ENCODE measurements at places on chromosomes 16 and 17. TPM values are rescaled to one million over a fixed set of nuclear protein-coding genes. Genes with fewer than 3 reads are reported as not detected.
A peak's percentile ranks its signal among the peaks of the same experiment; 100 is the strongest.

TMEM92 gene
- total RNA-seq = 73.6 TPM

OR2C1 gene
- not detected for total RNA-seq

CCDC78 gene
- total RNA-seq = 8.5 TPM

DNA sequence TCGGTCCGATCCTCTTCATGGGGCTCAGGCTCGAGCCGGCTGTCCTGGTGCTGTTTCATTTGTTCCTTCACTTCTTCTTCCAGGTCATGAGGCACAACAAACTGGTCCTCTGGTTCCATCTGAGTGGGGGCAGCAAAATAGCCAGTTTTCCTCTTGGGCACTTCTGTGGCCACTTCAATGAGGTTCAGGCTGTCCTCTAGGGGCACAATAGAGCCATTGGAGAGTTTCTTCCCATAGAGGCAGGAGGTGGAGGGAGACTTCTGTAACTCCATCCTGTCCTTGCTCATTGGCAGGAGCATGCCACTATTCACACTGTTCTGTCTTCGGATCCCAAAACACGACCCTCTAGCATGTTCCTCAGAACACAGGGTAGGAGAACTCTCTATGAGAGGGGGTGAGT is 22.9 kb downstream of the MARVELD3 start:
- peak; percentile 69 for DNase-seq

MXRA7 gene
- total RNA-seq = 62.0 TPM

GRCh38 chr17:51840688-51841087 is 317.8 kb downstream of the CA10 start:
- DNase-seq = no peak

Measured in endodermal cell (in vitro differentiated cells).